ENCODE measurements at places on chromosomes 5 and 9. TPM values are rescaled to one million over a fixed set of nuclear protein-coding genes. Genes with fewer than 3 reads are reported as not detected.

LCP2 gene
- polyA plus RNA-seq = 2.6 TPM

DNA sequence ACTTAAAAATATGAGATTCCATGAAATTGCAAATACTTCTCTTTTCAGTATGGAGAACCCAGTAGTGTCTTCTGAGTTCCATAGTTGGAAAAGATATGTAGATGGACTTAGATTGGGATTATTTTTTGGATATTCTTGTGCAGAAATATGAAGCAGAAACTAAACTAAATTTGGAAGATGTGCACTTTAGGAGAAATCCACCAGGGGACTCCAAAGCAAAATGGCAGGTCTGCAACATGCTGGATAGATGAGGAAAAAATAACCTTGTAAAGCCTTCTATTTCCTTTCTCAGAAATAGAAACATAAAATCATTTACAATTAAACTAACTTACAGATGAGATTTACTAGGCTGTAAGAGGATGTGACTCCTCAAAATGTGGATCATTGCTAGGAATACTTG is 49.2 kb upstream of the MINAR2 start:
- DNase-seq = no peak

NR6A1 gene
- 3.0 TPM for polyA plus RNA-seq

DNA sequence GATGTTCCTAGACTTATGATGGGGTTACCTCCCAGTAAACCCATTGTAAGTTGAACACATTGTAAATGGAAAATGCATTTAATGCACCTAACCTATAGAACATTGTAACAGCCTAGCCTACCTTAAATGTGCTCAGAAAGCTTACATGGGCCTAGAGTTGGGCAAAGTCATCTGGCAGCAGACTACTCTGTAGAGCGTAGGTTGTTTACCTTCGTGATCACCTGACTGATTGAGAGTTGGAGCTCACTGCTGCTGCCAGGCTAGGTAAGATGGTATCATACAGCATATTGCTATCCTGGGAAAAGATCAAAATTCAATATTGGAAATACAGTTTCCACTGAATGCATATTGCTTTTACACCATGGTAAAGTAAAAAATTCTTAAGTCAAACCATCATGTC is 95.4 kb downstream of the HTR4 start:
- DNase-seq = peak; percentile 12

- DNase-seq = no peak
Observed at GRCh38 chr9:91163444-91163772, 198.3 kb downstream of the AUH start.

ZNF462 gene
- polyA plus RNA-seq = 1.6 TPM

- DNase-seq = no peak
Observed at GRCh38 chr5:74862221-74862620, 4.0 kb downstream of the FAM169A start.

TRPM6 gene
- polyA plus RNA-seq = 0.23 TPM

IRX1 gene
- polyA plus RNA-seq = 0.61 TPM
